ENCODE measurements at places on chromosomes 4 and X. TPM values are rescaled to one million over a fixed set of nuclear protein-coding genes. Genes with fewer than 3 reads are reported as not detected.

DNA sequence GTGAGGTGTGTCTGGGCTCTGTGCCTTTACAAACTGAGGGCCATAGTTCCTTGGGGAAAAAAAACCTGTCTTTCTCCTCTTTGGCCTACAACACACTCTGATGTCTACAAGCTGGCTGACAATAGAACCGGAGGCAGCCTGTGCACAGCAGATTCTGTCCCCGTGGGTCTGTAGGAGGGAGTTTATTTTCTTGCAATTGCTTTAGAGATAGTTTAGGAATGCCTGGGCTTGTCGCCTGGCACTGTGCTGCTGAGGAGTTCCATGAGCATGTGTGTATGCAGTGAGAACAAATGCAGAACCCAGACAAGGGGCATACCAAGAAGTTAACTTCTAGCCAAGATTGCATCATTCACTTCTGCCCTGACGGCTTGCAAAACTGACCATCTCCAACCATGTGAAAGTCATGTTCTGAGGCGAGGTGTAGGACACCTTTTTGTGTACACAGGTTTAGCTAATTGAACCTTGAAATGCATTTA, 54.1 kb downstream of the CCNI start:
- no peaks in the 10 kb centered on the region for H3K27me3 ChIP-seq
- no peak overlapping the region for H3K4me3 ChIP-seq
- peaks cover 13% of the 10 kb centered on the region for H3K4me1 ChIP-seq
- peaks cover 2% of the 10 kb centered on the region for H3K36me3 ChIP-seq
- H3K27ac ChIP-seq, result no peak overlapping the region

DNA sequence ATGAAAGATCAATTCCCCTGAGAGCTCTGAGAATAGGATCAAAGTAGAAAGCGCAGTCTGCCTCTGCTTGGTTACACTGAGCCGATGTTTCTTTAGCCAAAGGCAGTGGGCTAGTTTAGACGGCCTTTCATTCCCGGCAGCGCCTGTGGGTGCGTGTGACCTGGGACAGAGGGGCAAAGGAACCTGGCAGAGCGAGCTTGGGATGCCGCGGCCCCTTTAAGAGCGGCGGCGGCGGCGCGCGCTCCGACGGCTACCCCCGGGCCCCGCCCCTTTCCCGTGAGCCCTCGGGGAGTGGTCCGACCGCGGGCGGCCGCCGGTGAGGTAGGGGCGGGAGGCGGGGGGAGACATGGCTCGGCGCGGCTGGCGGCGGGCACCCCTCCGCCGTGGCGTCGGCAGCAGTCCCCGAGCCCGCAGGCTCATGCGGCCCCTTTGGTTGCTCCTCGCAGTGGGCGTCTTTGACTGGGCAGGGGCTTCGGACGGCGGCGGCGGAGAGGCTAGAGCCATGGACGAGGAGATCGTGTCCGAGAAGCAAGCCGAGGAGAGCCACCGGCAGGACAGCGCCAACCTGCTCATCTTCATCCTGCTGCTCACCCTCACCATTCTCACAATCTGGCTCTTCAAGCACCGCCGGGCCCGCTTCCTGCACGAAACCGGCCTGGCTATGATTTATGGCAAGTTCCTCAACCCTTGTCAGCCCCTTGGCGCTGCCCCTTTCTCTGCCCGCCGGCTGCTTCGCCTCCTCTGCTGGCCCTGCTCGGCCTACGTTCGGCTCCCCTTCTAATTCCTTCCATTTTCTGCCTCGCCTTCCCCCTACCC, at the start of gene SLC9A6:
Gene SLC9A6 (plus strand): TSS at position 279 of the 816 bp plus-strand sequence. CDS start 224 bp downstream, at position 503.
- no peaks in the 10 kb centered on the region for H3K36me3 ChIP-seq
- H3K4me1 ChIP-seq, result peaks cover 7% of the 10 kb centered on the region
- H3K4me3 ChIP-seq, result peak within 1 kb of the TSS; percentile 41
- H3K27me3 ChIP-seq, result no peaks in the 10 kb centered on the region
- H3K27ac ChIP-seq, result peak within 1 kb of the TSS; percentile 70

C4orf36 gene
- 1.3 TPM for total RNA-seq

PLA2G12A gene
- 17.1 TPM for total RNA-seq

REST gene
- total RNA-seq, result 17.1 TPM

- H3K27ac ChIP-seq, result no peak overlapping the region
- DNase-seq, result peak; percentile 12
- H3K36me3 ChIP-seq, result no peaks in the 10 kb centered on the region
- H3K4me1 ChIP-seq, result peaks cover 30% of the 10 kb centered on the region
Measured at GRCh38 chrX:119784747-119785446, 6.5 kb downstream of the RPL39 start.

- no peaks in the 10 kb centered on the region for H3K27me3 ChIP-seq
- no peak overlapping the region for H3K27ac ChIP-seq
- peak; percentile 89 for DNase-seq
- H3K4me3 ChIP-seq, result no peak overlapping the region
Measured at GRCh38 chrX:11759461-11760311, 1.6 kb downstream of the MSL3 start.

DNA sequence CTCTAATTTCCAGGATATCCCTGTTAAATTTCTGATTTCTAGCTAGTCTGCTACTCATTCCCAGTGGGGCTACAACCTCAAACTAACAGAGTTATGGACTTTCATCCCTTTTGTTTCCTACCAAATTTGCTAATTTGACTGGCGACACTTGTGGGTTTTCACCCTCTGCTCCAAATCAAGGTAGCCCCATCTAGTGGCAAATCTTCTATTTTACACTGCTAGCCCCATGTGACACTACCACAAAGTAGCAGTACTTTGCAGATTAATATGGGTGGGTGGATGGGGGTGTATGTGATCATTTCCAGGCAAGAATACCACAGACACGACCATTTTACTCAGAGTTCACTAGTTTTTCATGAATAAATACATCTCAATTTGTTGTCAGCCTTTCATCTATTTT, 150.3 kb downstream of the MSL3 start:
- H3K27me3 ChIP-seq, result no peaks in the 10 kb centered on the region
- no peaks in the 10 kb centered on the region for H3K36me3 ChIP-seq
- H3K27ac ChIP-seq, result no peak overlapping the region
- no peak overlapping the region for H3K4me3 ChIP-seq
- H3K4me1 ChIP-seq, result no peaks in the 10 kb centered on the region

- H3K27me3 ChIP-seq, result no peaks in the 10 kb centered on the region
- peaks cover 12% of the 10 kb centered on the region for H3K36me3 ChIP-seq
- H3K4me3 ChIP-seq, result no peak overlapping the region
Measured at GRCh38 chr4:38677441-38677840, 13.4 kb downstream of the KLF3 start.

ESX1 gene
- total RNA-seq, result not detected

DNA sequence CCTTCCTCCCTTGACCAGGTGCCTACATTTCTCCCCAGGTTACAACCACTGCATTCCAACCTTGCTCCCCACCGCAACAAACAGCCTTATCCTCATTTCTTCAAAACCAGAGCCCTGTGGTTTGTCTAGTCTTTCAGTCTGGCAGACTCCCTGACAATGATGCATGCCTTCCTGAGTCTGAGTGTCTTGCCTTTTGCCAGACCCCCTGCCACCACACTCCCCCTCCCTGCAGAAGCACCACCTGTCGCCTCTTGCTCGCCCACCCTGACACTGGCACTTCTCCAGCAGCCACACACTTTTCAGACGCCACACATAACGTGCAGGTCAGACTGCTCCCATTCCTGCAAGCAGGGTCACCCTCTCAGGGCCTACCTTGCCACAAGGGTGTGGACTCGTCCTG, 349.2 kb upstream of the NOCT start:
- no peaks in the 10 kb centered on the region for H3K4me1 ChIP-seq
- H3K36me3 ChIP-seq, result no peaks in the 10 kb centered on the region
- no peaks in the 10 kb centered on the region for H3K27me3 ChIP-seq
- no peak overlapping the region for H3K4me3 ChIP-seq
- DNase-seq, result no peak

DNA sequence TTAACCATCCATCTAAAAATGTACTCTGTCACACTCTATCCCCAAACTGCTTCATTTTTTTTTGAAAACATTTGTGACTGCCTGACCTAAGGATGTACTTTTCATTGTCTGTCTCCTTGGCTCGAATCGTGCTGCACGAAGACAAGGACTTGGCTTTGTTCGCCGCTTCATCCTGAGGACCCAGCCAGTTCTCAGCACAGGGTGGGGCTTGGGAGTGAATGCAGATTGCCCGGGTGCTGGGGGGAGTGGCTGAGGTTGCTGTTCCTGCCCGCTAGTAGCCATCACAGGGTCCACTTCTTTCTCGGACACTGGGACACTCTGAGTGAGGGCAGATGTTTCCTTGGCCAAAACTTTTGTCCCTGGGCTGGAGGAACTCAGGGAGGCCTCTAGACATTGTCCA, 70.1 kb upstream of the CLCN4 start:
- no peak for DNase-seq
- no peak overlapping the region for H3K27ac ChIP-seq
- no peaks in the 10 kb centered on the region for H3K36me3 ChIP-seq
- H3K4me1 ChIP-seq, result peaks cover 28% of the 10 kb centered on the region

GRCh38 chr4:78763251-78763650, 12.9 kb upstream of the BMP2K start:
- no peaks in the 10 kb centered on the region for H3K4me1 ChIP-seq
- H3K27me3 ChIP-seq, result no peaks in the 10 kb centered on the region
- H3K27ac ChIP-seq, result no peak overlapping the region
- H3K36me3 ChIP-seq, result no peaks in the 10 kb centered on the region
- DNase-seq, result no peak

- no peaks in the 10 kb centered on the region for H3K36me3 ChIP-seq
- H3K27ac ChIP-seq, result peak overlapping the region; percentile 14
- peaks cover 16% of the 10 kb centered on the region for H3K4me1 ChIP-seq
- DNase-seq, result no peak
- H3K27me3 ChIP-seq, result no peaks in the 10 kb centered on the region
Measured at GRCh38 chr4:105061136-105061696, 85.5 kb upstream of the TET2 start.

- H3K27ac ChIP-seq, result no peak overlapping the region
- no peak overlapping the region for H3K4me3 ChIP-seq
- no peaks in the 10 kb centered on the region for H3K36me3 ChIP-seq
- H3K4me1 ChIP-seq, result no peaks in the 10 kb centered on the region
Measured at GRCh38 chr4:139822391-139822790, 156.8 kb downstream of the MGST2 start.

DNA sequence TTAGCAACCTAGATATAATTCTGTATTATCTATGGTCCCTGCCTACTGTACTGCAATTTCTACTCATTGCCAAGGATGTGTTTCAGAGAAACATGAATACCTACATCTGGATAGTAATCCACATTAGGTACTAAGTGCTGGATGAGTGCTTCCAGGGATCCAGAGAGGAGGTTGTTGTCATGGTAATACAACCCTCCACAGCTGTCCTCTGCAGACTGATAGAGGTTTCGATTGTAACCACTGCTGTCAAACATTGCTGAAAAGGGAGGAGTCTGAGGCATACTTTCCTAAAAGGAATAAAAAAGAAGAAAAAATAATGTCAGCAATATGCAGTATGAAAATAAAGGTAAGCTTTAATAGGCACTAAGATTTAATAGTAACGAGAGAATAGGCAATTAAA, 12.5 kb downstream of the RASGEF1B start:
- H3K27me3 ChIP-seq, result no peaks in the 10 kb centered on the region
- H3K4me3 ChIP-seq, result no peak overlapping the region
- no peaks in the 10 kb centered on the region for H3K36me3 ChIP-seq
- no peak for DNase-seq
- H3K4me1 ChIP-seq, result no peaks in the 10 kb centered on the region

TMEM164 gene
- 16.1 TPM for total RNA-seq
